ENCODE measurements at places on chromosomes 4 and X.

DNA sequence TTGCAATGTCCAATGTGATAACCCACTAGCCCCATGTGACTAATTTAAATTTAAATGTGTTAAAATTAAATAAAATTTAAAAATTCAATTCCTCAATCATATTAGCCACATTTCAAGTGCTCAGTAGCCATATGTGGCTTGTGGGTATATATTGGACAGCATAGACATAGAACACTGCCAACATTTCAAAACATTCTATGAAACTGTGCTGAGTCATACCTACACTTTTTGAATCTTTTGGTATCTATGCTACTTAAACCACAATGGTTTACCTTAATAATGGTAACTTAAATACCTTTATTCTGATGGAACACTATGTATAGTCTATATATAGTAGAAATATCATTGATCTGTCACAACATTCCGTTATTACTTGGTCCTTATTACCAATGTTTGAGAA lies 223.4 kb upstream of the ATOH1 start:
- DNase-seq, result no peak

GRCh38 chrX:107675365-107675654 lies 47.0 kb downstream of the PRPS1 start:
- no peak for DNase-seq

DNA sequence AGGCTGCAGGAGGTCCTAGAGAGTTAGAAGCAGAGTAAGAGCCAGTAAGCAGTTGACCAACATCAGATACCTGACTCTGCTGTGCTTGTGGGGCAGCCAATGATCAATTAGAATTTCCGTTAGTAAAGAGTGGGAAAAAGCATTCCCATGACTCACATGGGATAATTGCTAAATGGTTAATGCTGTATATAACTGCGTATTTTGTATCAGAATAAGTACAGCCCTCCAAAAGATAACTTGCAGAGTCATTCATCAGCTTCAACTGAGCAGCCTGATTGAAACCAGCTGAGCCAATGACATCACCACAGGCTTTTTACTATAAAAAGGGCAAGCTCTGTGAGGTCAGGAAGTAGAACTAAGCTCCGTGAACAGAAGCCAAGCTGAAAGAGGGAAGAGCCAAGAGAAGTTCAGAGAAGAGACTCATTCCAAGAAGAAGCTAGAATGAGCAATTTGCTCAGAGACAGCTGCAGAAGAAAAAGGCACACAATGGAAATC lies 67.9 kb downstream of the PPP3CA start:
- no peak for DNase-seq

- no peak for DNase-seq
Observed at GRCh38 chr4:66906314-66906713, 639.0 kb downstream of the CENPC start.

DNA sequence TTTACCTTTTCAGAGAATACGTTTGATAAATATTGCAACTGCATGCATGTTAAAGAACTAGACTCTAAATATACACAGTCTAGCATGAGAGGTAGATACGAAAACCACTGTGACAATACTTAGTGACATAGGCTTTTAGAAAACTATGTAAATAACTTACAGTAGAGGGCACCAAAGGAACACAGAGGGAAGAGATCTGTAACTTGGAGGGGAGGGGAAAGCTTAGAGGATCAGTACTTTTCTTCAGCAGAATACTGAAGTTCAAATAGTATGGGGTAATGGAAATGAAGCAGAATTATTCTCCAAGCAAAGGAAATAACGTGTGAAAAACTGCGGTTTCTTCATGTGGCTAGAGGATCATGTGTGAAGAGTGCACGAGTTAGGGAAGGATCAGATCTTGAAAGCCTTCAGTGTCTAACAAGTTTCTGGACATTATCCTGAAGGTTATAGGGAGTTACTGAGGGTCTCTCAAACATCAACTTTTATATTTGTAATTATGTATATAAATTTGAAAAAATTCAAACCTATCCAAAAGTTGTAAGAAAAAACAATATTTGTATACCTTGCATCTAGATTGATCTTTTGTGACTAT lies 264.3 kb downstream of the NPFFR2 start:
- no peak for DNase-seq

GRCh38 chrX:11579636-11580600 lies 85.8 kb downstream of the ARHGAP6 start:
- no peak for DNase-seq

- no peak for DNase-seq
Observed at GRCh38 chr4:153618833-153619232, 65.2 kb upstream of the TLR2 start.

DNA sequence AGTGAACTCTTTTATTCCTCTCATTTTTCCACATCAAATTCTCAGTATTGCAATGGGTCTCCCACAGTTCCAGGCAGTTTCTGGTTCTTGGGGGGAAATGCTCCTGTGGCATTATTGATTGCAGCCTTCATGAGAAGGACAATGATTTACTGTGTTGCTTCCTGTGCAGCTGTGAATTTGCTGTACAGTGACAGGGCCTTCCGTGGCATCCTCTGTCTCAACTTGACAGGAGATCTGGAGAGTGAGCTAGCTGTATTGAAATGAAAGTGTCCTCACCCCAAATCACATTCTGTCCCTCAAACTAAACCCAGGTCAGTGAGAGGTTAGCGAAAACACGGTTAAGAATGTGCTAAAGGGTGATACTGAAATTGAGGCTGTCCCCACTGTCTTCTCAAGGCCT lies 77.1 kb upstream of the ATOH1 start:
- no peak for DNase-seq

- DNase-seq, result no peak
Observed at GRCh38 chr4:157035471-157035870, 40.5 kb upstream of the GLRB start.

DNA sequence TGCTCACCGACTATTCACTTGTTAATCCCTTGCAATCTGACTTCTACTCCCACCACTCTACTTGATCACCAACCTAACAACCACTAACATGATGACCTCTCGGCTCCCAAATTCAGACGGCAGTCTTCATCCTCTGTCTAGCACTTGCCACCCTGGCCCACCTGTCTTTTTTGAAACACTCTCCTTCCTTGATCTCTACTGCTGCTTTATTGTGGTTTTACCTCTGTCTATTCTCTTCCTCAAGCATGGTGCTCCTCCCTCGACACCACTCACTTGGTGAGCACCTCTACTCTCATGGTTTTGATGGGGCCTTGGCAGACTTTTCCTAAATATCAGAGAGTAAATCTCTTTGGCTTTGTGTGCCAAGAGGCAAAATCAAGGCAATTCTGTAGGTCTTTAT lies 21.7 kb upstream of the CXCR3 start:
- no peak for DNase-seq

- no peak for DNase-seq
Observed at GRCh38 chrX:16771483-16772398, 14.5 kb upstream of the TXLNG start.

DNA sequence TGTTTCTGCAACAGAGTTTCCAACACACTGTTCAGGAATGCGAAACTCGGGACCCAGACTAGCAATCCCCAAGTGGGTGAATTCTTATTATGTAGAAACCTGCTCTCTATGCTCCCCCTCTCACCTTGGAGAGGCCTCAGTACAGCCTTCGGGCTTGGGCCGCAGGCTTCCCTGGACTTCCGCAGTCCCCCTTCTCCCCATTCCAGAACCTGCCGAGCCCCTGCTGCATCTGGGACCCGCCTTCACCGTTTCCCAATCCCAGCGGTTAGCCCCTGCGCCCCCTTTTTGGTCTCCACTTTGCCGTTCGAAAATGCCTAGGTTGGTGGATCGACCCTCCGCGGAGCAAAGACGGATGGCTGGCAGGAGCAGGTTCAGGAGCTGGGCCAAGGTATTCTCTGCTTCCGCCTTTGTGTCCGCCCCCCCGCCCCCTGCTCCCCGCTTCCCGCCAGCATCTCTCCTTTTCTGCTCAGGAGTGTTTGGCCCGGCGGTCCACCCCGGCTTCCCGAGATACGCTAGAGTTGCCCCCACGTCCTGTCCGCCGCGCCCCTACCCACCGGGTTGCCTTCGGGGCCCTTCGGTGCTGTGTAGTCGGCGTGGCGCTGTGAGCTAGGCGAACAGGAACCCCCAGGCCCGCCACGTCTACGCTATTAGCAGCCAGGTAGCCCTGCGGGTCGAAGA lies 11.5 kb downstream of the HAND2 start:
- DNase-seq, result no peak

- DNase-seq, result no peak
Observed at GRCh38 chr4:80154545-80154933, 42.8 kb upstream of the PRDM8 start.

DNA sequence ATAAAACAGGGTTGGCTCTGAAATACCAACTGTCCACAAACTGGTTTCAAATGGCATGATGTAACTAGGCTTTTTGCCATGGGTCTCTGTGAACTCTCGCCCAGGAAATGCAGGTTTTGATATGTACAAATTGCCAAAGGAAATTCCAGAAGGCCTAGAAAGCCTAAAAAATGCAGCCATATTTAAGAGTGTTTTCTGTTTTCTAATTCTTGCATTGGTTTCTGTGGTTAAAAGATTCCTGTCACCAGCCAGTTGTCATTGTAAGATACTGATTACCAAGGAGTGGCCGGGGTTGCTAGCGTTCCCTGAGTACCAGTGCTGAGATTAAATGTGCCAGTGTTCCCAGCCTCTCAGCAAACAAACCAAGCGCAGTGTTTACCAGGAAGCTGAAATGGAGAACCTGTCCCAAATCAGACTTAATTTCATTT lies 53.9 kb upstream of the SORBS2 start:
- DNase-seq, result no peak

- no peak for DNase-seq
Observed at GRCh38 chrX:37787423-37787869, 7.6 kb downstream of the CYBB start.

GRCh38 chr4:185625503-185625902 lies 90.2 kb upstream of the PDLIM3 start:
- no peak for DNase-seq

GRCh38 chr4:101987623-101988243 lies 197.2 kb downstream of the BANK1 start:
- no peak for DNase-seq

DNA sequence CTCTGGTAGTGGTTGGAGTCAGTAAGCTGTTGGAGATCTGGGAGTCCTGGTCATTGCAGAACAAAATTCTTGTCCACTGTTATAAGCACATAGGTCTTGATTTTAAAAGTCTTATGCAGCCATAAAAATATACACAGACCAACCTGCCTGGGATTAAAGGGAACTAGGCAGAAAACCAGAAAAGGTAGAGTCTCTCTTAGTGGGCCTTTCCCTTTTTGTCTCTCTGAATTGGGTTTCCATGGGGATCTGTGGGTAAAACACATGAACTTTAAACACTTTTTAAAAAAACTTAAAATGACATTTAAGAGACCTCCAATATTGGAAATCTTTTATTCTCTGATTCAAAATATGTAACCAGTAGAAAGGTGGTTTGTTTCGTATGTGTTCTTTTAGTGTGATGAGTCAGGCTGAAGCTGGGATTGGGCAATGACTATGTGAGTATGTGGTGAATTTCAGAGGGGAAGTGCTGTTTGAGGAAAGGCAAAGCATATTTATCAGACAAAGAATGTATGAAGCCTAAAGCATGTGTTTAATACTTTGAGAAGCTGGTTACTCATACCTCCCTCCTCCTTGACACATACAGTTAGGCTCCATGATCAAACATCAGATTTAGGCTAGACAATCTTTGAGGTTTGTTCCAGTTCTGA lies 29.6 kb downstream of the SLC16A2 start:
- DNase-seq, result no peak

DNA sequence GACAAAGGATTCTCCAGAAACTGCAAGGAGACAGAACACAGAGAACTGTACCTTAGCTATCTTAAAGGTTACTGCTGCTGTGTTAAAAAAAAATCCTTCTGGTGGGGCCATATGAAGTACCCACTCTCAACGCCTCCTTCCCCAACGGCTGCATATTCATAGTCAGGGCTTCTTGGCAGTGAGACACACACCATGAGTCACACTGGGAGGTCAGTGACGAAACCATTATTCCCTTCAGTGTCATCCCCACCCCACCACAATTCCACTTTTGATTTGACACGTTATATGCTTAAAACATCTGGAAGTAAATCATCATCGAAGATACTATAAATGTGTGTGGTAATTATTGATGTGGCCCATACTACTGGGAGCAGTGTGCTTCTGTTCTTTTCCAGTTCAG lies 271.5 kb downstream of the LDB2 start:
- DNase-seq, result no peak

DNA sequence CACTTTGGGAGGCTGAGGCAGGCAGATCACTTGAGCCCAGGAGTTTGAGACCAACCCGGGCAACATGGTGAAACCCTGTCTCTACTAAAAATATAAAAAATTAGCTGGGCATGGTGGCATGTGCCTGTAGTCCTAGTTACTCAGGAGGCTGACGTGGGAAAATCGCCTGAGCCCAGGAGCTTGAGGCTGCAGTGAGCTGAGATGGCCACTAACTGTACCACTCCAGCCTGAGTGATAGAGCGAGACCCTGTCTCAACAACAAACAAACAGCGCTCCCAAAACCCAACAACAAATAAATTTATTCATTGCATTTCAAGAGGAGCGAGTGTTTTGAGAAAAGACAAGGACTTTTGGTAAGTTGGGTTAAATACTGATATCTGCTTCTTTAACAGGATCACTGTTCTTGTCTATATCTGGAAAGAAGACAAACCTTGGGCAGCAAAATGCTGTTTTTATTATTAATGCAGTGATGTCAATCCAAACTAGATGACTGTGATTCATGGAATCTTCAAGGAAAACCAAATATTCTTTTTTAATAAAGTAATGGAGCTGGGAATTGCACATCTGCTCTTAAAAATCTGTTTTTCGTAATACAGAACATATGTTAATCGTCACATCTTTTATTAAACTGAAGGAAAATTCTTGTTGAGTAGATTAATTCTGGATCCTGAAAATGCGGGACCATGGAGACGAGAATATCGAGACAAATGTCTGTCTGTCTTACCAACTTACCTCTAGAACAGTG lies 90.8 kb upstream of the LIMCH1 start:
- no peak for DNase-seq

GRCh38 chr4:146243883-146244277 lies 29.5 kb downstream of the REELD1 start:
- no peak for DNase-seq

- DNase-seq, result no peak
Observed at GRCh38 chrX:40005292-40006011, 92.3 kb downstream of the BCOR start.

GRCh38 chrX:46561824-46562657 lies 11.5 kb upstream of the CHST7 start:
- no peak for DNase-seq

- DNase-seq, result no peak
Observed at GRCh38 chr4:51995647-51996220, 24.4 kb downstream of the LRRC66 start.

DNA sequence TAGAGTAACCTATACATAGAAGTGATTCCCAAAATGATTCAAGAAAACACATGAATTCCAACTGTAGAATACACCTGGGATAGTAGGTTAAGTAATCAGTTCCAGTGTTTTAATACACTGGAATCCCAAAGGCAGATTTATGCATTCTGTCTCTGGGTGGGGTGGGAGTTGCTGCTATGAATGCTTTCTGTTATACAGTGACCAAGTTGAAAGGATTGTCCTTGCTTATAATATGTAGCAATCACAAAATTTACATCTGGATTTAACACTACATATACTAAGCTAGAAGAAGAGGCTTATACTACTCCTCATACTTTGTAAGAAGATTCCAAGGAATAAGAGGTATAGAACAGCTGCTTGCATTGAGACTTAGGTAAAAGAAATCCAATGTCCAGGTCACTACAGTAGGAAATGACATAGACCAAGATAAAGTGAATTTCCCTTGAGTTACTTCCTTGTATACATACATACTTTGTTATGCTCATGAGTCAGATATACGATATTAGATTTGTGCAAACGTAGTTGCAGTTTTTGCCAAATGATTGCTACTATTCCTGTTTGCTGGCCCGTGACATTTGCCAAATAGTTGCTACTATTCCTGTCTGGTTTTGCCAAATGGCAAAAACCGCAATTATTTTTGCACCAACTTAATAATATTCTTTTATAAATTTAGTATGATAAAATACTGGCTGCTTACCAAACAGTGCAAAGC lies 210.5 kb upstream of the DIAPH2 start:
- DNase-seq, result no peak

Measured in activated CD8-positive, alpha-beta memory T cell treated with anti-CD3 and anti-CD28 coated beads for 1 hour (primary cell).